Activated CD4-positive, alpha-beta T cell treated with anti-CD3 and anti-CD28 coated beads, Interleukin-2, amount 50 U/mL, for 1 hour (primary cell): ENCODE measurements at places on chromosomes 7 and 10.

DNA sequence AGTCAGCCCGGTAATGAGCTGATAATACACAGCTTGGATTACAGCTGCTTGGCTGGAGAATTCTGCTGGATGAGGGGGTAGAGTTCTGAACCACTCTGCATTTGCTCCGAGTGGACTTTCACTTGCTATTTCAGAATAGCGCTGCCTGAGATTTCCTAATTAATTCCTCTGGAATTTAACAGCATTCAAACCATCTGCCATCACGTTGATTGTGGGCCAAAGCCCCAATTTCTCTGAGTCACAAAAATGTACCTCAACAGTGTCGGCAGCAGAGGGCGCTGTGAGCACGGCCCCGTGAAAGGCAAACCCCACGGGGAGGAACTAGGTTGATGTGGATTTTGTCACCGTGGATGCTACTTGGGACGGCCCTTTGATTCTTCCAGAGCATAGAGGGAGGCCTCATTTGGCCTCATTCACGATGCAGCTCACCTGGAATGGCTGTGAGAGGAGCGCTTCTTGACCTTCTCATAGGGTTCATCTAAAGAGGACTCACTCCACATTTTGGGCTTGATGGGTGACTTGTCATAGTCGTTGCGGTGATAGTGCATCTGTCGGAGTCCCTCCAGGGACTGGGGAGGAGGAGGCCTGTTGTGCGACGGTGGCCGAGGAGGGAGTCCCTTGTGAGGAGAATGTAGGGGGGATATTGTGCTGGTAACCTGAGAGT lies 73.3 kb downstream of the PRPF18 start:
- peak; percentile 73 for DNase-seq

DNA sequence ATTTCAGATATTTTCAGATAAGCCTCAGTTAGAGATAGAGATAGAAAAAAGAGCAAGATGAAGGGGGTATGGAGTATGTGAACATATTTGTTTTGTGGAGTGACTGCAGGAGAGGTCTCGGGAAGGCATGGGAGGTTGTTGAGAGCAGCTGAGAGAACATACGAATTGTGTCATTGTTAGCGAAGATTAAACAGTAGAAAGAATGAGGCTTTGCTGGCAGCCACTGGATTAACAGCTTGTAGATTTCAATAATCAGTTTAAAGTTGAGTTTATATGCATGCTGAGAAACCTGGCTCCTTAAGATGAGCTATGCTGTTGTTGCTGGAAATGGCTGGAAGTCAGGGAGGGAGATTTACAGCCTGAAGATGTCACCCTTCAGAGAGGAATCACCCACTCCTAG lies 100.9 kb upstream of the SORCS3 start:
- DNase-seq = no peak

- DNase-seq = no peak
These were observed 161.6 kb upstream of the PPP2R2D start for GRCh38 chr10:131739206-131739605.

DNA sequence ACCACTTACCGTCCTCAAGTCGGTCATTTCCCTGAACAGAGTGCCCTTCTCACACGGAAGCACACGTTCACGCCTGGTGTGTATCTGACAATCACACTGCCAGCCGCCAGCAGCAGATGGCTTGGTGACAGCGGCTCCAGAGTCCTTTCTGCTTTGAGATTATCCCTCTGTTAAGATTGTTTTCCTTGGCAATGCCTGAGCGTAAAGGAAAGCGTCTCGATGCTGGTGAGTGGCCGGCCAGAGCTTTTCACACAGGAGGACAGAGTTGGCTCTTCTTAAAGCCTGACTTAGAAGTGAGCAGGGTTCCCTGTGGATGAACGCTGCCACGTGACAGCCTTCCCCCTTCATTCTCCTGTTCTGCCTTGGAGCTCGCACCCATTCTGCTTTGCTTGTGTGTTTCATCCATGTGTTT lies 22.1 kb upstream of the PRKAR1B start:
- no peak for DNase-seq

- DNase-seq = no peak
These were observed 10.6 kb downstream of the WDR86 start for GRCh38 chr7:151399305-151399601.

GRCh38 chr10:100866010-100866409 lies 46.8 kb upstream of the SLF2 start:
- DNase-seq = no peak

- DNase-seq = no peak
These were observed 454.9 kb downstream of the ADRA2A start for GRCh38 chr10:111531690-111532089.

- no peak for DNase-seq
These were observed 3.8 kb upstream of the IFRD1 start for GRCh38 chr7:112446431-112446830.

DNA sequence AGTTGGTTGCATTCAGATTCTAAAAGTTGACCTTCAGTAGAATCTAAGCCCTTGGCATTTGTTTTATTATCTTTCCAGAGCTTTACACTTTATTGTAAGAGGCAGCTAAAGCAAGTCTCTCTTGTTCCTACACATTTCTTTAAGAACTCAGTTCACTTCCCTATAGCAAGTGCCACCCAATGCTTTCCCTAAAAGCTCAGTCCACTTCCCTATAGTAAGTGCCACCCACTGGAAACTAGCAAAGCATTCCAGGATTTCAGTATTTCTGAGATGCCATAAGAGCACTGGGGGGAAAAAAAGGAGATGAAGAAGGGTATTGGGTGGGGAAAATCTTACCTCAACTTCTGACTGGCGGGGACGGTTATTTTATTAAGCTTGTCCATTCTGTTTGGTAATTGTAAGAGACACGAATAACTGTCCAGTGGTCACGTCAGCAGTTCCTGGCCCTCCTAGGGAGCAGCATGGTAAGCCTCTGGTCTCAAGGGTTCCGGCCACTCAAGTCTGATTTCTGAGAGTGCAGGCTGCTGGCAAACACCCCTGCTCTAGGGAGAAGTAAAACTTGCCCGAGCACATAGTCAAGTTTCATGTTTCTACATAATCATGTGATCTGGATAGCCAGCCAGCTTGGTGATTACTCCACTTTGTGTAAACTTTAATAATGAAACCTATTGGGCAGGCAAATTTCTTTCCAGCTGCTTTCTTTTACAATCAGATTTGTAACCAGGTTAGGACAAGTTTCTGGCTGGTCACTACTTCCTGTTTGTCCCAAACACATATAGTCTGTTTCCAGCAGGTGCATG lies at the start of gene BLNK:
TSS of gene BLNK (minus strand) at position 554 of the 800 bp plus-strand sequence. CDS start at position 383, 171 bp downstream.
- no peak for DNase-seq

GRCh38 chr7:38284553-38284952 lies 11.1 kb upstream of the TARP start:
- no peak for DNase-seq
